Stimulated activated CD4-positive, alpha-beta T cell treated with anti-CD3 and anti-CD28 coated beads, Interleukin-2, amount 100 ng/mL, for 24 hours (primary cell): ENCODE measurements at places on chromosomes 11 and 22.

- DNase-seq, result no peak
Measured at GRCh38 chr22:35519306-35520000, 21.2 kb upstream of the RASD2 start.

- no peak for DNase-seq
Measured at GRCh38 chr11:124814739-124815138, 14.5 kb upstream of the MSANTD2 start.

DNA sequence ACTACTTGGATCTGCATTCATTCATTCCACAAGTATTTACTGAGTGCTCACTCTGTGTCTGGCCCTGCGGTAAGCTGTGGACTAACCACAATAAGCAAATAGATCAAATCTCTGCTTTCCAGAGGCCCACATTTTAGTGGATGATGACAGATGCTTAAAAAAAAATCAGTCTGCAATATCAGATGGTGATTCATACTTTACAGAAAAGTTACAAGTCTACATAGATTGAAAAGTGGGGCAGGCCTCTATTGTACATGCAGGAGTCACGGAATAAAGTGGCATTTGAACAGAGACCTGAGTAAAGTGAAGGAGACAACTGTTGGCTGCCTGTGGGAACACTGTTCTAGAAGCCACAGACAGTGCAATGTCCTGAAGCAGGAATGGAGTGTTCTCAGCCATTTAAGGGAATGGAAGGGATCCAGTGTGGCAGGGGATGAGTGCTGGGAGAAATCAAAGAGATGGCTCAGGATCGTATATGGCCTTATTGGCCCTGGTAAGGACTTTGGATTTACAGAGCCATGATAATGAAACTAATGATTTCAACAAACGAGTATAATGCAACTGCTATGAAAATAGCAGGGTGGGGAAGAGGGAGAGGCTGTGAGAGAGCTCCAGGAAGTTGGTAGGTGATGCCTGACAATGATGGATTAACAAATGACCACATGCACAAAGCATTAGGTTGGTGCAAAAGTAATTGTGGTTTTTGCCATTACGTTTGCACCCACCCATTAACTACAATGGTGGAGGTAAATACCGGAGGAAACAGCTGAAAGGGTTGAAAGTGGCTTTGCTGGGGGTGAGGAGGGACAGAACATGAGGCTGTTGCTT, 31.1 kb downstream of the TMEM45B start:
- DNase-seq, result no peak

- DNase-seq, result no peak
Measured at GRCh38 chr11:27910186-27910931, 197.6 kb downstream of the KIF18A start.

GRCh38 chr22:30104501-30105156, 24.4 kb downstream of the HORMAD2 start:
- DNase-seq, result no peak

DNA sequence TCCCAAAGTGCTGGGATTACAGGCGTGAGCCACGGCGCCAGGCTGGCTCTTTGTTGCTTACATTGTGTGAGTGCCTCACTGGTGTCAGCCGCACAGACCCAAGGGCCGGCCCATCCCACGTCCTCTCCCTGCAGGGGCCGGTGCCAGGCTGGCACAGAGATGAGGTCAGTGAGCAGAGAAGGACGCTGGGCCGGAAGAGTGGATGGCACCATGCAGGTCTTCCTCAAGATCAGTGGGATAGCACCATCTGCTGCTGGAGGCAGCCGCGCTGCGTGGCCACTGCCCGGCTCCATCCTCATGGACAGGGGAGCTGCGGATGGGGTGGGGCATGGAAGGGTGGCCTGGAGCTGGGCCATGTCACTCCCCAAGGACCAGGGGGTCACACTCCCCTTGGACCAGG, 22.0 kb upstream of the FGF4 start:
- no peak for DNase-seq

DNA sequence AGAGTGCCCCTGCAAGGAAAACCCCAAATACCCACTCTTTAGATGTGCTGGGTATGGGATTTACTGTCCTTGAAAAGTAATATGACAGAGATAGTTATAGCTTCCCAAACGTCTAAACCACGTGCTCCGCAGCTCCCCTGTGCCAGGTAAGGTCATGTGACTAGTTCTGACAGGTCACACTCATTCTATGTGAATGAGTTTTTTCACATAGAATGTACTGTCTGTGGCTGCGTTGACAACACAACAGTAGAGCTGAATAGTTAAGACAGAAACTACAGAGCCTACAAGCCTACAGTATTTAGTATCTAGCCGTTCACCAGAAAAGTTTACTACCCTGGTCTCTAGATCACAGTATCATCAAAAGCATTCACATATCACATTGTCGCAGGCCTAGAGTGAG, 236.2 kb downstream of the ETS1 start:
- DNase-seq, result no peak
